T-helper 22 cell (primary cell): ENCODE measurements at places on chromosomes 3 and 15.

- no peak for DNase-seq
Observed at GRCh38 chr3:31014317-31015040, 120.0 kb upstream of the GADL1 start.

DNA sequence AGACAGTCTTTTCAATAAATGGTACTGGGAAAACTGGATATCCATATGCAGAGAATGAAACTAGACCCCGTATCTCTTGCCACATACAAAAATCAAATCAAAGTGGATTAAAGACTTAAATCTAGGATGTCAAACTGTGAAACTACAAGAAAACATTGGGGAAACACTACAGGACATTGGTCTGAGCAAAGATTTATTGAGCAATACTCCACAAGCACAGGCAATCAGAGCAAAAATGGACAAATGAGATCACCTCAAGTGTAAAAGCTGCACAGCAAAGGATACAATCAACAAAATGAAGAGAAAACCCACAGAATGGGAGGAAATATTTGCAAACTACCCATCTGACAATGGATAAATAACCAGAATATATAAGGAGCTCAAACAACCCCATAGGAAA is 38.4 kb upstream of the MBNL1 start:
- DNase-seq: no peak

DNA sequence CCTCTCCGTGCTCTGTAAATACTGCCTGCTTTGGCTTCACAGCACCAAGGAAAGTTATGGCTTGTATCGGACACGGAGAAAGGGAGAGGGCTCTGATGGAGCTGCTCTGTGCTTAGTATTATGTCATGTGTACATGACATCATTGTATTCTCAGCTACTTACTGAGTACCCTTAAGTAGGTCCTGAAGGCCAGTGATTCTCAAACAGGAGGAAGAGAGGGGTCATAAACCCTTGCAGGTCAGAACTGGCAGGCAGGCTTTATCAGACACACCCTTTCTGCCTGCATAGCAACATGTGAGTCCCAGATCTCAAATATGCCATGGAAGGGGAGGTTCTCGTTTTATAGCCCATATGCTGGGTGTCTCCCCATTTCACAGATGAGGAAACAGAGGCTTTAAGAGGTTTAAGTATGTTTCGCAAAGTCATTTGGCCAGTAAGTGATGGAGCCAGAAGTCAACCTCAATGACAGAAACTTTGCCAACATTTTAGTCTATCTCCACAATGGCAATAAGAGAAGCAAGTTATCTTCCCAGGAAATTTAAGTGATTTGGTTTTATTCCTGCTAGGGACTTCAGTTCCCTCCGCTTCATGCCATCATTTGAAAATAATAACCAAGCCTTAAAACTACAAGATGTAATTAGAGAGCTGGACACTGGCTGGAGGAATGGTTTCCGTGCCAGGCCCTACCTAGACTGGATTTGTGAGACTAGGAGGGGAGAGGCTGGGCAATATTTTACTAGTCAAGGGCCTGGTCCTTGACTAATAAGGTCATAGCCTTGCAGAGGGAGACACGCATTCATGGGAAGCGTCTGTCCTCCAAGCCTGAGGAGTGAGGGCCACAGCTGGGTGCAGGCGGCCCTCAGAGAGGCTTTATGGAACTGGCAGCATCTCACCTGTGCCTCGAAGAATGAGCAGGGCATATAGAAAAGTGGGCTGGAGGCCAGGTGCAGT is 133.0 kb downstream of the XXYLT1 start:
- DNase-seq: no peak

- DNase-seq: no peak
Observed at GRCh38 chr3:153180860-153181372, 18.9 kb downstream of the RAP2B start.

DNA sequence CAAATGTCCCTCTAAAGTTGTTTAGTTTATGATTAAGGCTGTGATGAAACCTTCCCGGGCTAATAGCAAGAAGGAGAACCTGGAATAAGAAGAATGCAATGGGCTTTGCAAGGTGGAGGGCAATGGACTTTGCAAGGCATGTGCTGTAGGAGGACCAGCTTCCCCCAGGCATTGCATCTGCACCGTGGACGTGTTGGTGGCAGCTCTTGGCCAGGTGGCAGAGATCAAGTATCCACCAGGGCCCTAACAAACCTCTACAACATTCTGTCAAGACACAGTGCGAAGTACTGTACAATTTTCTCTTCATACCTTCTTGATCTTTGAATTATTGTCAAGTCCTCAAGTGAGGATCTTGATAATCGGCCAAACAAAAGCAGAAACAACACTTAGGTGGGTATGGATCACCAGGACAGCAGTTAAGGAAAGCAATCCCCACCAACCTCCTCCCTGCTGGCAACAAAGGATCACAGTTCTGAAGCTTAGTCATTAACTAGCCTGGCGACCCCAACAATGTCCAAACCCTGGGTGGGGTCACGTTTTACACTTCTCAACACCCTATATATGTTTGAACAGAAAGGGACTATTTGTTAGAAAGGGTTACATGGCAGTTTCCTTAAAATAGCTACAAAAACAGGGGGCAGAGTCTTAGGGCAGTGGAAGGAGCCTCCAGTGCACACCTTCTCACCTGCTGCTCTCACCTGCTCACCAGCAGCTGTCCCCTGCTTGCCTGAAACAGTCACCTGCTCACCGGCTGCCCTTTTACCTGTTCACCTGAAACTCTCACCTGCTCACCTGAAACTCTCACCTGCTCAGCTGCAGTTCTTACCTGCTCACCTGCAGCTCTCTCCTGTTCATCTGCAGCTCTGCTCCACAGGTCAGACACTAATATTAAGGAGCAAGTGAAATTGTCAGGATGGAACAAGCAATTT is 137.9 kb upstream of the LIPC start:
- no peak for DNase-seq

- DNase-seq: no peak
Observed at GRCh38 chr15:72057548-72058091, 60.3 kb downstream of the MYO9A start.

- no peak for DNase-seq
Observed at GRCh38 chr3:101963902-101964362, 114.6 kb downstream of the NFKBIZ start.

DNA sequence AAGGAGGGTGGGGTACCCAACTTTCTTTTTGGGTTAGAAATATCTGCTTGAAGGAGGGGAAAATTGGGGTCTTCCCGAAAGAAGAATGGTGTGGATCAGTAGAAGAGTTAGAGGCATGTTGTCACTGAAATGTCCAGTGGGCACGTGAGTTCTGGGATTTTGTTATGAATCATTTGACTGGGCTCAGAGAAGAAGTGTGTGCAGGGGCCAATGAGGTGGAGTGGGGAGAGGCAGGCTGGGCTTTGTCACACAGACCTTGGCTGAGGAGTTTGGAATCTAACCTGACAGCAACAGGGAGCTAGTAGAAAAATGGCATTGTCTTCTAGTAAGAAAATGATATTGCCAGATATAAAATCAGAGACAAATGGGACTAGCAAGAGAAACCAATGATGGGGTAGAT is 436.8 kb downstream of the MFSD1 start:
- no peak for DNase-seq

DNA sequence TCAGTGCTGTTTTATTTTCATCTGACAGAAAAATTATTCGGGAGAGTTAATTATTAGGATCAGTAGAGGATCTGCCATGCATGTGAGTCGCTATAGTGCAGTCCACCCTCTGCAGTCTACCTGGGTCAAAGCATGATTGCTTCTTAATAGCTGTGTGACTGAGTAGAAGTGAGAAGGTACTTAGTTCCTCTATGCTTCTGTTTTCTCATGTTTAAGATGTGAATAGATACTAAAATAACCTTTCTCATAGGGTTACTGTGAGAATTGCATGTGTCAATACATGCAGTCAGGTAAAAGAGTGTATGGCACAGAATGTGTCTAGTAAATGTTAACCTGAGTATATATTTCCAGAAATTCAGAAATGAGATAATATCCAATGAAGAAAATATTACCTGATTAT is 435.7 kb downstream of the NAALADL2 start:
- DNase-seq: no peak

DNA sequence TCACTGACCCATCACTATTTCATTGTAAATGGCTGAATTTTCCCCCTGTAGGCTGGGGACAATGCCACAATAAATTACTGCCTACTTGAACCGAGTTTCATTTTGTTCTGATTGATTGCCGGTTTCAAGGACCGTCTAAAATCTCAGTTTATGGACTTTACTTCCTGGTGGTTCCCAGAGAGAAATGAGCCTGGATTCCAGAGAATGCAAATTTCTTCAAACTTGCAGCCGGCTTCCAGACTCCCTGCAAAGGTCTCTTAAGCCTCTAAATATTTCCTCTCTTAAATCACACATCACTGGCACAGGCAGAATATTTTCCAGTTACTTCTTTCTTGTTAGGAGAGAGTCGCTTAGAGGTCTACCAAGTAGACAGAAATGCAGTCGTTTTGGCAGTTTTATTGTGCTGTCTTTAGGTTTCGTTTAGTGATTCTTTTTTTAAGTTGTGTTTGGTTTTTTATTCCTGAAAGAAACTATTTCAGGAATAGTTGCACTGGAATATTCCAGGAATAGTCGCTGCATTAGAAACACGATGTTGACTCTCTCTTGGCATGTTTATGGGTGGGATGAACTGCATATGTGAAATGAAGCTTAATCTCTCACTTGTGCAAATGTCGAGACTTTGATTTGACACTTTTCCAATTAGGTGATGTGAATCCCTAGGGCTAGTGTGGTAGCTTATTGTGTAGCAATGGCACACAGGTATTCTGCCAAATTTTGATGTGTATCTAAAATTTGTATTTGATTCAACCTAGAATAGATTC is 284.1 kb upstream of the NR2E3 start:
- DNase-seq: no peak

- DNase-seq: no peak
Observed at GRCh38 chr3:130834476-130834875, 59.4 kb upstream of the ATP2C1 start.
